ENCODE measurements at places on chromosomes 3 and 15.

DNA sequence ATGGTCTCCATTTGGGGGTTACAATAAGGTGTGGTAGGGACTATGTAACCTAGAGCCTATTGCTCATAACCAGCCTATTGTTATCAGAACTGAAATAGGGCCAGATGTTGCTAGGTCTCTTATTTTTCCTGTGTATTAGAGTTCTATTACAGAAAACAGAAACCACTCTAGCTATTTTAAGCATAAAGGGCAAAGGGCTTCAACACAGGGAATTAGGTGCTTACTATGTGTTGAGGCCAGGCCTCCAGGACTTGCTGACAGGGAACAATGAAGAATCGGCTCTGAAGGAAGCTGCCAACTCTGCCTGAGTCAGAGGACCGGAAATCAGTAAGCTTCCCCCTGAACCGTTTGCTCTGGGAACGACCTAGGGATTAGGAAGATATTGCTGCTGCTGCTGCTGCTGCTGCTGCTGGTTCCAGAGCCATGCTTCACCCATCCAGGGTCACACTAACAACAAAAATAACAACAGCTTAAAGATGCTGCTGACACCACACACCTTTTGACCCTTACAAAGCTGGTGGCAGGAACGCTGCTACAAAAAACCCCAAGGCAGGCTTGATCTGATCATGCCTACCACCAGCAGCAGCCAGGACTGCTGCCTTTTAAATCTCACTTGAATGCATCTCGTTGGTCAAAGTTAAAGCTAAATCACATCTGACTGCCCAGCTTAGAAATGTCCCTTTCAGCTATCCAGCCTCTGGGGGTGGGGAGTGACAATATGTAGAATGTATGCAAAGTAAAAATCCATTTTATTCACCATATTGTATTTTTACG lies 276.9 kb upstream of the IL12A start:
- no peaks in the 10 kb centered on the region for H3K36me3 ChIP-seq
- ATAC-seq, result peak; percentile 87
- no peak overlapping the region for H3K27ac ChIP-seq
- H3K27me3 ChIP-seq, result no peaks in the 10 kb centered on the region
- no peak overlapping the region for H3K4me3 ChIP-seq
- no peaks in the 10 kb centered on the region for H3K4me1 ChIP-seq

GRCh38 chr15:45132844-45133560 lies 3.2 kb downstream of the DUOX1 start:
- H3K36me3 ChIP-seq, result no peaks in the 10 kb centered on the region
- H3K27ac ChIP-seq, result no peak overlapping the region
- H3K4me1 ChIP-seq, result peaks cover 24% of the 10 kb centered on the region
- H3K4me3 ChIP-seq, result no peak overlapping the region

GRCh38 chr3:36282766-36283165 lies 97.5 kb upstream of the STAC start:
- no peaks in the 10 kb centered on the region for H3K27me3 ChIP-seq
- no peak overlapping the region for H3K27ac ChIP-seq
- H3K4me1 ChIP-seq, result no peaks in the 10 kb centered on the region
- H3K36me3 ChIP-seq, result no peaks in the 10 kb centered on the region
- no peak for ATAC-seq

GRCh38 chr3:31705736-31706135 lies 173.0 kb downstream of the STT3B start:
- no peak overlapping the region for H3K4me3 ChIP-seq
- H3K27me3 ChIP-seq, result no peaks in the 10 kb centered on the region
- H3K4me1 ChIP-seq, result no peaks in the 10 kb centered on the region
- no peak overlapping the region for H3K27ac ChIP-seq
- no peak for ATAC-seq

DNA sequence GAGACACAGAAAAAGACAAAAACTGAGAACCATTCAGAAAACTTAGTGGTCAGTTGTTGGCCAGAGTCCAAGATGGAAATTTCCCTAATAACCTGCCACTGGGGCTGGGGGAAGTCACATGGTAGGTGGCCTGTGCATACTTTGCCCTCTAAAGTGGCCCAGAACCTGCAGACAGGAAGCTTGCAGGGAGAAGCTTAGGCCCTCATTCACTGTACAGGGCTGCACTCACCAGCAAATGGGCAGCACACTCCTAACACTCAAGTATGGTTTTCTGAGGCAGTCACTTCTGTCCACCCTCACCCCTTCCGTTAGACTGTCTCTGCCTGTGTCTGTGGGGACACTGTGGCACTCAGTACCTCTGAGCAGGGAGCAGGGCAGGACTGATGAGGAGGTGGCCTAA lies 14.5 kb upstream of the RNU6-1 start:
- no peak overlapping the region for H3K4me3 ChIP-seq
- H3K27ac ChIP-seq, result no peak overlapping the region
- no peaks in the 10 kb centered on the region for H3K36me3 ChIP-seq
- no peaks in the 10 kb centered on the region for H3K4me1 ChIP-seq

DNA sequence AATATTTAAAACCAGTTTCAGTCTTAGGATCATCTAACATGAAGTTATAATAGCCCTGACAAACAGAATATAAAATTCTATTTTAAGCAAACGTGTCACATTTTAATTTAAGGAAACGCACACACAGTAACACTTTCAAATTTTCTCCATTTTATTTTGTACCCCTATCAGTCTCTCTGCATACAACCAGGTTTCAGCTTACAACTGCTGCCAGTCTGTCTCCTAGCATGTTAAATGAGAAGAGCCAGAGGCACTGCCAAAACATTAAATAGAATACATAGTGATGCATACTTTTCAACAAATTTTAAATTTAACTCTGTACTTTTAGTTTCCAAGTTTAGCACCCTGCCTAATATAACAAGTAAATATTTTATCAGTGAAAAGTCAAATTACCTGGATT lies 60.8 kb downstream of the UACA start:
- ATAC-seq, result no peak
- peak overlapping the region; percentile 41 for H3K4me3 ChIP-seq
- peaks cover 23% of the 10 kb centered on the region for H3K4me1 ChIP-seq
- peak overlapping the region; percentile 79 for H3K27ac ChIP-seq
- no peaks in the 10 kb centered on the region for H3K36me3 ChIP-seq

- no peak overlapping the region for H3K4me3 ChIP-seq
- no peak overlapping the region for H3K27ac ChIP-seq
- no peaks in the 10 kb centered on the region for H3K36me3 ChIP-seq
- ATAC-seq, result no peak
These were observed 13.7 kb upstream of the DPH6 start for GRCh38 chr15:35559683-35560082.

GRCh38 chr15:81117581-81117980 lies 16.5 kb upstream of the CFAP161 start:
- H3K27me3 ChIP-seq, result peaks cover 40% of the 10 kb centered on the region
- no peak overlapping the region for H3K4me3 ChIP-seq
- no peak for ATAC-seq

DNA sequence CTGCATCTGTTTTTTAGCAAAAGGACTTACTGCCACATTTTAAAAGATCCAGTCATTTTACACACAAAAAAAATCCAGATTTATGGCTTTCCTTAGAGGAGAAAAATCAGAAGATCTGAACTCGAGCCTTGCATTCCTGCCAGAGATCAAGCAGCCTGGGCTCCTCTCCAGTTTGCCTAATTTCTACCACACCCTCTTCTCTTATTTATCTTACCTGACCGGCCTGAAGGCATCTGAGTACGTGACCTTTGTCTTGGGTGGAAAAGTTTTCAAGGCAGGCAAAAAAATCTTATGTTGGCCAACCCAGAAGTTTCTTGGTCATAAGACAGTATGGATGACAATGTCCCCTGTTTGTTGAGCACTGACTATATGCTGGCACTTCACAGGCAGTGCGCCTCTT lies 60.3 kb downstream of the CHRD start:
- H3K4me1 ChIP-seq, result no peaks in the 10 kb centered on the region
- ATAC-seq, result no peak
- H3K27me3 ChIP-seq, result peaks cover 8% of the 10 kb centered on the region
- H3K27ac ChIP-seq, result no peak overlapping the region
- H3K36me3 ChIP-seq, result no peaks in the 10 kb centered on the region

- no peak overlapping the region for H3K4me3 ChIP-seq
- no peaks in the 10 kb centered on the region for H3K4me1 ChIP-seq
- no peaks in the 10 kb centered on the region for H3K27me3 ChIP-seq
- H3K27ac ChIP-seq, result no peak overlapping the region
These were observed 27.1 kb downstream of the IL20RB start for GRCh38 chr3:136984837-136985236.

- no peak overlapping the region for H3K27ac ChIP-seq
- H3K27me3 ChIP-seq, result no peaks in the 10 kb centered on the region
- H3K4me3 ChIP-seq, result no peak overlapping the region
- H3K4me1 ChIP-seq, result no peaks in the 10 kb centered on the region
These were observed 11.3 kb upstream of the THRB start for GRCh38 chr3:24505691-24506550.

GRCh38 chr3:188047536-188047935 lies 106.4 kb upstream of the LPP start:
- no peak for ATAC-seq
- no peaks in the 10 kb centered on the region for H3K36me3 ChIP-seq
- no peaks in the 10 kb centered on the region for H3K27me3 ChIP-seq
- no peak overlapping the region for H3K4me3 ChIP-seq

DNA sequence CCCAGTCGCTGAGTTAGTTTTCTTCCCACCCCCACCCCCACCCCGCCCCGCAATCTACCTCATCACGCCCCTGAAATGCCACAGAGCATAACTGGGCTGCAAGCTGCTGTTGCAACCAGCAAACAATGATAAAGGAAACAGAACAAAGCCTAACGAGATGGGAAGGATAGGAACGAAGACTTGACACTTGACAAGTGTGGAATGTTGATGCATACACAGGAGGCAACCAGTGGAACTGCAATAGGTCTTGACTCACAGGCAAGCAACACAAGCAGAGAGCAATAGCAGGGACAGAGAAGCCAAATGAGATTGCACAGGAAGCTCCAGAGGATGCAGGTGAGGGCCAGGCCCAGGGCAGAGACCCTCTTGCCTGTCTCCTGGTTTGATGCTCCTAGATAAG lies 225.9 kb downstream of the IGSF11 start:
- peaks cover 5% of the 10 kb centered on the region for H3K27me3 ChIP-seq
- no peaks in the 10 kb centered on the region for H3K4me1 ChIP-seq
- no peaks in the 10 kb centered on the region for H3K36me3 ChIP-seq
- no peak overlapping the region for H3K27ac ChIP-seq

GRCh38 chr3:134312873-134313846 lies 61.1 kb downstream of the AMOTL2 start:
- H3K4me3 ChIP-seq, result peak overlapping the region; percentile 60
- H3K27me3 ChIP-seq, result no peaks in the 10 kb centered on the region
- H3K27ac ChIP-seq, result peak overlapping the region; percentile 96
- peaks cover 16% of the 10 kb centered on the region for H3K4me1 ChIP-seq
- H3K36me3 ChIP-seq, result no peaks in the 10 kb centered on the region
- ATAC-seq, result peak; percentile 86

DNA sequence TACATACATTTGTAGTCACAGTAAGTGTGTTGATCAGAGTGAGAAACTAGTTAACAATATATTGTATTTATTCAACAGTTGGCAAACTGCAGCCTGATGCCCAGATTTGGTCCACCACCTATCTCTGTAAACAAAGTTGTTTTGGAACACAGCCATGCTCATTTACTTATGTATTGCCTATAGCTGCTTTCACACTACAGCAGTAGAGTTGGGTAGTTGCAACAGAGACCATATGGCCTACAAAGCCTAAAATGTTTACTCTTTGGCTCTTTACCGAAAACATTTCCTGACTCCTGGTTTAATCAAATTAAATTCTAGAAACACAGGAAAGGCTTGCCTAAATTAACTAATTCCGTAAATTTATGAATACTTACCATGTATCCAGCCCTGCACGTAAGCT lies 39.4 kb downstream of the CMC1 start:
- H3K4me3 ChIP-seq, result no peak overlapping the region
- no peak for ATAC-seq
- H3K27ac ChIP-seq, result no peak overlapping the region

DNA sequence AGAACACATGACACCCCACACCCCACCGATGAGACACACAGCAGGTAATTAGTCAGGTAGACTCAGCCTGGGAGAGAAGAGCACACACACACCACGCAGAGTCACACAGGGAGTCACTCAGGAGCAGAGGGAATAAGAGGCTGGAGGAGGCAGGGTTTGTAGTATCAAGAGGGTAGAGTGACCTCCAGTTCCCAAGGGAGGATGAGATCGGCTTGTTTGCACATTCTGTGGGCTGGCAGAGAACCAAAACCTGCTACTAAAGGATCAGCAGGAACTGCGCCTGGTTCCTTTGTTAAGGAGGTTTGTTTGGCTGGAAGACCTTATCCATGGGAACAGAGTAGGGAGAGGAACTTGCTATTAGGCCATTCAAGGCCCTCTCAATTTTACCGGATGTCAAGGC lies 281.4 kb upstream of the SLCO3A1 start:
- no peak overlapping the region for H3K4me3 ChIP-seq
- H3K27ac ChIP-seq, result no peak overlapping the region
- H3K4me1 ChIP-seq, result no peaks in the 10 kb centered on the region
- no peak for ATAC-seq
- peaks cover 16% of the 10 kb centered on the region for H3K27me3 ChIP-seq

DNA sequence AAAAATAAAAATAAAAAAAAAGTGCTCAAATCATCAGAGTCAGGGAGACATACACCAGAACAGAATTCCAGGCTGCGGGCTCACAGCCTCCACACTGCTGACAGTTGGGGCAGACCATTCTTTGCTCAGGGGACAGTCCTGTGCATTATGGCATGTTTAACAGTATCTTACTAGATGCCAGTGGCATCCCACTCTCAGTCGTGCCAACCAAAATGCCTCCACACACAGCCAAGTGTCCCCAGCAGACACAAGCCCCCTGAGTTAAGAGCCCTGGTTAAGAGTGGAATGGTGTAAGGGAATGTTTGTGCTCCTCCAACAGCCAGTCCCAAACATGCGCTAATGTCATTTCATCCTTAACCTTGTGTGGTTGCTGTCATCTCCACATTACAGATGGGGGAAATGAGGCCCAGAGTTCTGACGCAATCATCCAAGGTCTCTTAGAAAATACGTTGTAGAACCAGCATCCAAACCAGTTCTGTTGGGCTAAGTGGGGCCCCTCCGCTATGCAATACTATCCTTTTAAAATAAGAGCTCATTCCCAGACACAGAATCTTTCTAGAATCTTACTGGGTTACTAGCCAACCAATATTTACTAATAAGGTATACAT lies 26.0 kb downstream of the CFAP92 start:
- no peaks in the 10 kb centered on the region for H3K4me1 ChIP-seq
- ATAC-seq, result no peak
- no peak overlapping the region for H3K4me3 ChIP-seq
- no peaks in the 10 kb centered on the region for H3K36me3 ChIP-seq
- no peaks in the 10 kb centered on the region for H3K27me3 ChIP-seq

GRCh38 chr3:189013224-189013888 lies 158.4 kb upstream of the TPRG1 start:
- no peaks in the 10 kb centered on the region for H3K4me1 ChIP-seq
- no peak for ATAC-seq
- no peak overlapping the region for H3K4me3 ChIP-seq
- no peaks in the 10 kb centered on the region for H3K27me3 ChIP-seq
- H3K27ac ChIP-seq, result no peak overlapping the region

DNA sequence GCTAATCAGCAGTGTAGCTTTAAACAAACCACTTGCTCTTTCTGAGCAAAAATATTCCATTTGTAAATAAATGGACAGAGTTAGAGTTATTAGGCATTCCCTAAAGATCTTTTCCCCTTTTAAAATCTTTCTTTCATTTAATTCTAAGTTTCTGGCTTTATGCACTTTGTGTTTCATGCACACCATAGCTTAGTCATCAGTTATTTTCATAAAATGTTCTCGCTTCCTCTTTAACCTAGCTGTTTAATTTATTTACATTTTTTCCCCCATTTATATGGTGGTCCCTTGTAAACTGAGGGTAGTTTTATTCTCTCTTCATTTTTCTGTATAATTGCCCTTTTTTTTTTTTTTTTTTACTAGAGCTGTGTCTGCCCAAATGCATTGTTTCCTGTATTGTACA lies 315.0 kb upstream of the LRRFIP2 start:
- H3K27ac ChIP-seq, result no peak overlapping the region
- no peak overlapping the region for H3K4me3 ChIP-seq
- peaks cover 5% of the 10 kb centered on the region for H3K4me1 ChIP-seq
- H3K27me3 ChIP-seq, result no peaks in the 10 kb centered on the region
- no peaks in the 10 kb centered on the region for H3K36me3 ChIP-seq

Measured in gastroesophageal sphincter (tissue), 4 donors.